Activated T-cell treated with anti-CD3 and anti-CD28 coated beads for 48 hours (primary cell): ENCODE measurements at places on chromosomes 12 and 14.

DNA sequence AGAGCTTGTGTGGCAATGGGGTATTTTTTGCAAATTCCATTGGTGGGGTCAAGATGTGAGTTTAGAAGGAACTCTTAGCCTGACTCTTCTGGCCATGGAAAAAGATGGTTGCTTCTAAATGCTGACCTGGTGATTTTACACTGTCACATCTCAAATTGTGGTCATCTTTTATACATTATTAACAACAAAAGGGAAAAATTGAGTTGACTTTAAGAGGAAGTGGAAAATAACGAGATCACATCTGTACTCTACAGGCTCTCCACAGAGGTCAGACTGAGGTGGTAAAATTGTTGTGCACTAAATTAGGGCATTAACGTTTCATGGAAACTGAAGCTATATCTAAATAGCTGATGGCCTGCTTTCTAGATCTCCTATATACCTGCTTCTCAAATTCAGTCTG lies 44.7 kb downstream of the PTPN11 start:
- no peak for DNase-seq

DNA sequence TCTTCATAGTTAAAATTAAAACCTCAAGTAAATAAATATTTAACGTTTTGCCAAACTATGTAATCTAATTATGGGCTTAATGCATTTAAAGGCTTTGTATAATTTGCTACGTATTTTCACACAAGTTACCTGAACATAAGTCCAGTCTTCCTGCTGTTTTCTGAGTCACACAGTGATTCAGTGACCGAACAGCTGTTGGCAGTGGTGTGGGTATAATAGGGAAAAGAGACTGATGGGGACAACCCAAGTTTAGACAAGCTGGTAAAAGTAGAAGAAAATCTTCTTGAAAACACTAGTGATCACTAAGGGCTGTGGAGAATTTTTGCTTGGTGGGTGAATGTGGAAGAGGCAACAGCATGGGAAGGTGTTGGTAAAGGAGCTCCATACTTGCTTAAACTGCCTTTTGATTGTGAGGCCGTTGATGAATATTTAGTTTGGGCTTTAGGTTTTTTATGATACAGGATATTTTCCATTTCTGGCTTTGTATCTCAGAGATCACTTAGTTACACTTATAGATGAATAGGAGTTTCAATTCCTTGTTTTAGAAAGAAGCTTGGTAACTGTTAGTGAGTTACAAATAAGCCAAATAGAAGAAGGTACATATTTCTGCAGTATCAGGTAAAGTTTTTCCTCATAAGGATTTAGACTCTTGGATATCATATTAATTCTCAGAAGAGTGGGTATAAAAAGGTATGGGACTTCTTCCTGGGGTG lies 23.9 kb downstream of the LRRK2 start:
- no peak for DNase-seq

- DNase-seq: no peak
Measured at GRCh38 chr12:49364989-49365388, 2.3 kb upstream of the SPATS2 start.

DNA sequence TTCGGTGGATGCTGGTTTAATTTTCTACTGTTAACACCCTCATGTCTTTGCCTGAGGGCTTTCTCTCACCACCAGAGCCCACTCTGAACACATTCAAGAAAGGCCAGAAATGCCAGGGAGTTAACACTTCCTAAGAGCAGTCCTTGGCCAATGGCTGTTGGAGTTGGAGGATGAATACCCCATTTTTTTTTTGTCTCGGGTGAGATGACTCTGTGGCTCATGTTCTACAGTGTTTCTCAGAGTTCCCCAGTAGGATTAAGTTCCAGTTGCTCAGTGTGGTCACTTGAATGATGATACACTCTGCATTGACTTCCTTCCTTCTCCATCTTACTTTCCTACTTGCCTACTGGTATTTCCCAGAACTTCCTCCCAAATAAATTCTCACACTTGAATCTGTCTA lies 65.8 kb downstream of the FOS start:
- no peak for DNase-seq

DNA sequence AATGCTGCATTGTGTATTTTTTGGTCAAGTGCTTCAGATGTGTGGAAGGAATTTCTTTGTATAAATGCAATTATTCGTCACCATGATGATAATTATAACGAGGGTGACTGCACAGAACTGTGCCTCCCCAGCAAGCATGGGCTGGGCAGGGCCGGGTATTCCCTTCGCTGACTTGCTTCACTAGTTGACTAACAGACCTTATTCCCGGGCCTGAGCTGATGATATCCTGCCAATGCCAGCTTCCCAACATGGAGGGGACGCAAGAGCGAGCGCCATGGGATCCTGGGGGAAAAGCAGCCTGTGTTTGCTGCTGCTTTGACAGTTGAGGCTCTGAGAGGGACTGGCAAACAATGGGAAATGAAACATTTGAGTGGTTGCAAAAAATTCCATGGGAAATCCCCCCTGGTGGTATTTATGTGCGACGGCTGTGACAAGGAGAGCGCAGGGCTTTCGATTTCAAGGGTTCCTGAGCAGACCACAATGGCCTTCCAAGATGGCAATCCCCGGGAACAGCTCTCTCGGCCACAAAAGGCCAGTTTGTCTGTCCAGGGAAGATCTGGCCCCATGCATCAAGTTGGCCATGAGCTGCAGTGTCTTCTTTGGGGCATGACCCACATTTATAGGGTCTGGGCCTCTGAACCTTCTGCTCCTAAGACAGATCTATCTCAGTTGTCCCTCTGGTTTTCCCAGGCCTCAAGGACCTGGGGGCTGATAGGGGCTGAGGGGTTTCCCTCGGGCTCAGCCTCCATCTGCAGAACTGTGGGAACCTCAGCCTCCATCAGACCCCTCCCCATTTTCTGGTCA lies 21.9 kb upstream of the MAP1LC3B2 start:
- DNase-seq: no peak

- DNase-seq: no peak
Measured at GRCh38 chr12:131364903-131365820, 345.7 kb upstream of the SFSWAP start.
